ENCODE measurements at places on chromosomes 11 and 22.

DNA sequence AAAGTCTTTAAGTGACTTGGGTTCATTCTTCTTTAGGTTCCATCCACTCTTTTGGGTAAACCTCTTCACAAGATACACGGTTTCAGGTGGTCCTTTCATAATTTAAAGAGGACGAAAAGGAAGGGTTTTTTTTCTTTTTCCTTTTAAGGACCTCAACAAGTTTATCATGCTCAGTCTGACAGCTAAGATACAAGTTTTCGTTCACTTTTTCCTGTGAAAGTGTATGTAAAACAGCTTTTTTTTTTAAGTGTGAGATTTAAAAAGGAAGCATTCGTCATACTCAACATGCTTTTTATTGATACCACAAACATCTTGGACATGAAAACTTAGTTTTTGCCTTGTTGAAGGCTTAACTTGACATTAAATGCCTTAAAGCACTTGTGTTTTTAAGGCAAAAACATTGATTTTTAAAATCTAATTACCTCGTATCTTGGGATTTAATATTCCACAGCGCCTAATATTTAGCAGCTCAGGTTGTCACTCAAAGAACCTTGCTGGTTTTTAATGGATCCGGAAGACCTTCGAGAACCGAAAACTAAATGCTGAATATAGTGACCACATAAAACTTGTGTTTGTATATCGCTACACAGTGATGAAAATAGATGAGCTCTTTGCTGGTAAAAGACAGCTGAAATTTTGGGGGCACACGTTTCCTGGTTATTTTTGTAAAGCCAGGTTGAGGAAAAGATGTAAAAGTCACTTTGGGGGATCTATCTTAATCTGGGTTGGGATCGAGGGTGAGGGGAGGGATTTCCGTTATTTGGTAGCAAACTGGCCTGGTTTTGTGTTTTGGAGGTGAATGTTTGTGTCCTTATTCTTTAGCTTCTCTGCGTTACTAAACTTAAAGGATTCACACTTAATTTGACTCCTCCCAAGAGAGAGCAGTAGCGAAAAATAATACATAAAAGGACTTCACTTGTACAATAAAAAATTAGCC, 2.3 kb downstream of the PCF11 start:
- DNase-seq, result no peak

- DNase-seq, result no peak
Measured at GRCh38 chr11:21625982-21626381, 566.9 kb upstream of the ANO5 start.

- DNase-seq, result no peak
Measured at GRCh38 chr11:92955860-92956259, 13.6 kb upstream of the MTNR1B start.

GRCh38 chr22:37628830-37629229, 10.6 kb upstream of the SH3BP1 start:
- no peak for DNase-seq

DNA sequence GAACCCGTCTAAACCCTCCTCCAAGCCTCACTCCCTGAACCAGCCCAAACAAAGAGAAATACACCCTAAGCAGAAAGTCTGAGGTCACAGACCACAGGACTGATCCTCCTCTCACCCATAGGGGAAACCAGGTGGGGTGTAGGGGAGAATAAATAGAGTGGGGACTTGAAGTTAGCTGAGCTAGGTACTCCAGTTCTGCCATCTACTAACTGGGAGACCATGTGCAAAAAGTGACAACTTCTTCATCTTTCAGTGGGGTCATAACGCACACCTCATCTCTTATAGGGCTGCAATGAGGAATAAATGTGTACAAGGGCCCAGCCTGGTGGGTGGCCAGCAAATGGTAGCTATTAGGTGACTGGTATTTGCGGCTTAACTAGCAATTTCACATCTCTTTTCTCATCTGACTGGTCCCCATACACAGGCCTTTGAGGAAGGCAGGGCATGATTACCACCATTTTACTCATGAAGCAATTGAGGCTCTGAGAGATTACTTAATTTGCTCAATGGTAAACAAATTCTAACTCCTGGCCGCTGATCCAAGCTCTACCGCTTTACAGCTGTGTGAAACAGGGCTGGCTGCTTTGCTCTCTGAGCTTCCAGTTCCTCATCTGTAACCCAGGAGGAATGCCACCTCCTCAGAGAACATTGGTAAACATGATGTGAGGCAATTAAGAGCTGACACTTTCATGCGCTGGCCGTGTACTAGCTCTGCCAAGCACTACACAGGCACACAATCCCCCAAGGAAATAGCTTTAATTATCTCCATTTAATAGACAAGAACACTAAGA, 16.6 kb downstream of the TBC1D10A start:
- DNase-seq, result peak; percentile 56

DNA sequence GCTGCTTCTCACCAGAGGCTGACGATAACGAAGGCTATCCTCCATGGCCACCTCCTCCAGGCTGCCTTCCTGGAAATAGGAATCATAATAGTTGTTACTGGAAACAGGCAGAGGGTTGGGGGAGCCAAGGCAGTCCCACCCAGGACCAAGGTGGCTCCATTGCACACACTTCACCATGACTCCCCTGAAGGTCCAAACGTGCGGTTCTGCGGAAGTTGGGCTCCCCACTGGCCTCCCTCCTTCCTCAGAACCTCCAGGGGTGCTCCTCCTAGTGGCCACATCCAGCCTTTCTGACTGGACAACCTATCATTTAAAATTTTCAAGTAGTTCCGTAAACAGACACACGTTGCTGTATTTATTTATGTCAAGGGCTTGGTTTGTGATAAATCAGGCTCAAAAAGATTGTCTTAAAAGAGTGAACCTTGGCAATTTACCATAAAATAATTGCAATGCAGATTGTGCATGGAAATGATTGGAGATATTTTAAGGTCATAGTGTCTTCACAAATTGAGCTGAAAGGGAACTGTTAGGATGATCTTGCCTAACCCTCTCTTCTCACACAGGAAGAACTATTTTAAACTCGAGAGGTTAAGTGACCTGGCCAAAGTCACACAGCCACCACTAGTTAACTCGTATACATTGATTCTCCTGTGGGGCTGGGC, 1.4 kb upstream of the TCN2 start:
- DNase-seq, result no peak

GRCh38 chr11:46246521-46246920, 30.9 kb upstream of the CREB3L1 start:
- peak; percentile 36 for DNase-seq

- DNase-seq, result no peak
Measured at GRCh38 chr11:61110255-61111049, 8.2 kb downstream of the CD5 start.

GRCh38 chr11:45079943-45080719, 66.3 kb upstream of the PRDM11 start:
- DNase-seq, result no peak

GRCh38 chr11:110432713-110433392, 3.1 kb downstream of the FDX1 start:
- DNase-seq, result no peak

- DNase-seq, result no peak
Measured at GRCh38 chr11:22193348-22194051, 615 bp downstream of the ANO5 start.

- DNase-seq, result no peak
Measured at GRCh38 chr11:62538470-62539237, 8.0 kb downstream of the AHNAK start.

DNA sequence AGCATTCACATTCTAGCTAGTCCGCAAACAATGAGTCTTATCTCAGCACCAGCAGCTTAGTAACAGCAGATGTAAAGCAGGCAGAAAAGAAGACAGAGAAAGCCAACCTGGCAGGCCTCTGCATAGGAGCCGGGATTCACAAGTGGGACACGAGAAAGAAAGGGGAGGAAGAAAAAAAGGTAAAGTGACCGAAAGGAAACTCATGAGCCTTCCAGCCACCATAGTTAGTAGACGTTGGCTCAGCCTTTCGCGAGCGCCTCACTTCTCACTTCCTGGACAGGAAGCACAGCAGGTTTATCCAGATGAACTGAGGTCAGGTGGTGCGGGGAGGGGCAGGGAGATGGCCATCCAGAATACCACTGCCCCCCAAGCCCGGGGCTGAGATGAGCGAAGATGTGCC, 19.7 kb upstream of the KAT5 start:
- DNase-seq, result no peak

GRCh38 chr22:41528938-41529561, 15.2 kb downstream of the POLR3H start:
- DNase-seq, result no peak

GRCh38 chr11:119479685-119480275, 56.8 kb upstream of the THY1 start:
- no peak for DNase-seq

GRCh38 chr11:1296287-1296686, 13.1 kb downstream of the TOLLIP start:
- no peak for DNase-seq

- no peak for DNase-seq
Measured at GRCh38 chr22:45582236-45582954, 79.7 kb downstream of the FBLN1 start.

DNA sequence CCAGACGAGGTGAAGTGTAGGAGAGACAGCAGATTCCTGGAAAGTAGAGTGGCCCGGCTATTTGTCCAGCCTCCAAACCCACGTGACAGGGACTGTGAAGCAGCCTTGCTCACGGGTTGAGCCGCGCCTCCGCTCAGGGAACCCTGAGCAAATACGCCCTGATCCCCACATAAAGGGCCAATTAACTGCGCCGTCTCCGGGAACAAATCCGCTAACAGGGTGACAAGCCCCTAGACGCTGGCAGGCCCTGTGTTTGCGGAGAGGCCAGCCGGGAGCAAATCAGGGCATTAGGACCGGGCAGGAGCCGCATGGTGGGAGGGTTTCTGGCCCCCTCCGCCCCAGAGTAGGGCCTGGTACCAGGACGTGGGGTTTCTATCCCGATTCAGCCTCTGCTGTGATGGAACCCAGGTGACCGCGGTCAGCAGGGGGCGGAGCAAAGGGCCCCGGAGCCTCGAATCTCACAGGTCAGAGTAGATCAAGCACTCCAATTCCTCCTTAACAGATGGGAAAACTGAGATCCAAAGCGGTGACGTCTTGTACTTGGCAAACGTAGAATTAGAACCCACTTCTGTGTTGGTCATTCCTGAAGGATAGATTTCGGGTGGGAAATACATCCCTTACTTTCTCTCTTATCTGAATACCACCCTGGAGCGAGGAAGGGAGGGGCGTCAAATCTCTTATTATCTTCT, 2.0 kb upstream of the ROBO3 start:
- DNase-seq, result no peak

DNA sequence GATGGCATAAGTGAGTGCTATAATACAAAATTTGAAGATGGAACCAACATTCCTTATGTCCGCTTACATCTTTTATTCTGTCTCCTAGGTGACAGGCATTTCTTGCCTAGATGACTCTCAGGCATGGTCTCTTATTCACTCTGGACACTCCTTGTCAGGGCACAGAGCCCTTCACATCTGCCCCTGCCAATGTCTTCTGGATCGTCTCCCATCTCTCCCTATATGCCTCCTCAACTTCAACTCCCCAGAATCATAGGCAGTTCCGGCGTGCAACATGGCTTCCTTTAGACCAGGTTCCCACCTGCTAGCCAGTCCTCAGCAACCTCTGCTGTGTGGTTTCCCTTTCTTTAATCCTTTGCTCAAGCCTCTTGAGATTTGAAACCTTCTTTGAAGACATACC, 300.9 kb downstream of the TENM4 start:
- no peak for DNase-seq

DNA sequence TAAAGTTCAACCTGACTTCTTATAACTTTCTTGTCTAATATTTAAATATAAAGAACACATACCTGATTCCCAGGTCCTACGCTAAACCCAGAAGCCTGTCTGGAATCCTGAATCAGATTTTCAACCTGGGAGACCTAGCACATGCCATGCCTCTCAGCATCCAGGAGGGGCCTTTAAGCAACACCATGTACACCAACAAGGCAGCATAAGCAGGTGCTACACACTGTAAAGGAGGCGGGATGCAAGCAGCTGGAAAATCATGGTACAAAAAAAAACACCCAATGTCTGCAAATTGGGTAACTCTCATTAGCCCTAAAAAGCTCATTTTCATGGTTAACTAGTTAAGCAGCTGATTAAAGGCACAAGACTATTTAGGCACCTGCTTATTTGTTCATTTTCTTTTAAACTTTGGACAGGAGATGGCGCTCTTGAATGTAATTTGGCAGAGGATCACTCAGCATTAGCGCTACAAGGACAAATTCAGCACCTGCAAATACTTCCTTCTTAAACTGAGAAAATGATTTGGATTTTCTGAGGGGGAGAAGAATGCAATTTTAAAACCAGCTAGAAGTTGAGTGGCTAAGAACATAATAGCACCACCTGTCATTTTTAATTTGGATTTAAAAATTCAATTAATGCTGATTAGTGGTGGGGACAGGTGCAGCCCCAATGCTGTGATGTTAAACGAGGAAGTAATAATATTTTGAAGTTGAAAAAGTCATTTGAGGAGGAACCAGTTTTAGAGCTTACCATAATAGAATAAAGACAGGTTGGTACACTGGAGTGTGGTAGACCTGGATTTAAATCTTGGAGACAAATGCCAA, 104.0 kb downstream of the FAR1 start:
- DNase-seq, result peak; percentile 24

GRCh38 chr11:121236115-121237001, 56.2 kb upstream of the SC5D start:
- no peak for DNase-seq

DNA sequence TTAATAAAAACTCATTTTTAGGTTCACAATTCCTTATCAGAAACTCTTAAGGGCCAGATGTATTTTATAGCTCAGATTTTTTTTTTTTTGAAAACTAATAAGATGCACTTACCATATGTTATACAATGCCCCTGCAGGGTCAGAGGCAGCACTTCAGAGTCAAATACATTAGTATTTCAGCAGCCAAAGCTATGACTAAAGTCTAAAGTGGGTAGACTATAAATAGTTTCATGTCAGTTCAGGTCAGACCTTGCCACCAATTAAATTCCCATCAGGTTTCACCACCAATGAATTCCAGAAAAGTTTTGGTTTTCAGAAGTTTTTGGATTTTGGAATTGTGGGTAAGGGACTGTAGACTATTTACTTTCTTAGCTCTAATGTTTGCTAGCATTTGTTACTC, 75.9 kb downstream of the FAM83F start:
- DNase-seq, result no peak

DNA sequence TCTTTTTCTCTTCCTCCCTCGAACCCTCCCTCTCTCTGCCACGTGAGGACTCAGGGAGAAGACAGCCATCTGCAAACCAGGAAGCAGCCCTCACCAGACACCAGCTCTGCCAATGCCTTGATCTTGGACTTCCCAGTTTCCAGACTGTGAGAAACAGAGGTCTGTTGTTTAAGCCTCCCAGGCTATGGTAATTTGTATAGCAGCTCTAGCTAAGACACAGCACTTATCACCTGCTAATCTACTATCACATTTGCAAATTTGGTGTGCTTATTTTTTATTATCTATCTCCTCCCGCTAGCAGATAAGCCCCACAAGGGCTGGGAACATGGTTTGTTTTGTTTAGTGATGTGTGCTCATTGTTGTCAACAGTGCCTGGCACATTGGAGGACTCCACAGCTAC, 124.8 kb upstream of the OPCML start:
- no peak for DNase-seq

DNA sequence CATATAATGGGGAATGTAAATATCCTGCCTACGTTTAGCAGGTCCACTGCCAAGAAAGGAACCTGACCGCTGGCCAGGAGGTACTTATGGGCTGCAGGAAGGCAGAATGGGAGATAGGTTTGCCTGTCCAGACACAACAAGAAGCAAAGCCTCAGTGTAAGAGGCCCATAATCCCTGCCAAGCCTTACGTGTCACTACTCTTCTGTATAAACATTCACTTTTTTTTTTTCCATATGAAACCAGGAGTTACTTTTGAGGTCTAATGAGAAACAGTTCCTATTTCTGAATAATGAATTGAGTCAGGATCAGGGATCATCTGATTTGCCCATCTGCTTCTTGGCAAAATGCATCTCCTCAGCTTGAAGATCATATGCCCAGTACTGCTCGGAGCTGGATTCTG, 230.2 kb downstream of the NTM start:
- DNase-seq, result peak; percentile 8
